ENCODE measurements at places on chromosomes 5 and 9.

- DNase-seq: no peak
Measured at GRCh38 chr5:152140347-152140746, 215.7 kb upstream of the GLRA1 start.

DNA sequence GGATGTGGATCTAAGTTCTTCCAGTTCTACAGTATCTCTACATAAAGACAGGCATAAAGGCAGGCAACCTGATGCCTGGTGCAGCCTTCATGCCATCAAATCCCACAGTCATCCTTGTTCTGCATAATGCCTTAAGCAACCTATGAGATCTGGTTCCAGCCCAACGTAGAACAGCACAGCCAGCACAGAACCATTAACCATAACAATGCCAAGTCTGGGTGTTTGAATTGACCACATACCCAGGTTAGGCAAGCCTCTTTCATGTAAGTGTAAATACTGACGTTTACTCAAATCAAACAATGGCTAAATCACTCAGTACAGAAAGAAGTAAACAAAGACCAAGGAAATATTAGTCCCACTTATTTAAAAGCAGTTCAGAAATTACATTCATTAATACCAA, 195.0 kb downstream of the ADAMTSL1 start:
- no peak for DNase-seq

DNA sequence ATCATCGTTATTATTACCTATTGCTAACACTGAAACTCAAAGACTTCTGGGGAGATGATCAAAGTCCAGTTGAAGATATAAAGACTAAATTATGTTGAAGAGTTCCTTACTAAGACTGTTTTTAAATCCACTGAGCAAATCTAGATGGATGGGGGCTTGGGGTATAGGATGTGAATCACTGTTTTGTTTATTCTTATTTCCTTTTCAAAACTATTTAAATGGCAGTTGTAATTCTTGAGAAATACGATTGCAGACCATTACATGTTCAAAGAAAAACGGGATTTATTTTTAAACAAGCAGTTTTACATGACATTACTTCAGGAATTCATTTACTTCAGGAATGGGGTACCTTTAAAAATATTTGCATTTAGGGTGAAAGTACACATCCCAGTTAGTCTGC, 4.3 kb downstream of the RASGRF2 start:
- no peak for DNase-seq

DNA sequence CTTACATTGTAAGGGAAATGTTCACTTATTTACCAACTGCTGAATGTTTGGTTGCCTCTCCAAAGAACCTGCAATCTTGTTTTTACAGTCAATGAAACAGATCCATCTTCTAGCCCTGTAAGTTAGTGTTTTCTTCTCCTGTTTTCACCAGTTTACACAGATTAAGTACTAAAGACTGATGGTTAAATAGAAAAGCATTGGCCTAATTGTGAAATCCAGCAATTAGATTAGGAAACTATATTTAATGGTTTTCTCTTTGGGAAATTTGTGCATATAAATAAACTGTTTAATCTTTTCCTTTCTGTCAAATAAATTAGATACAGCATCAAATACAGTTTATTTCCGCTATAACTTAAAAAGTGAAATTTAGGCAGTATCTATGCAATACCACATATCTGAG, 247.9 kb upstream of the MEF2C start:
- no peak for DNase-seq

Data from NCI-H2081 treated with DMSO at 0.1 percent for 48 hours (cell line).